Activated naive CD8-positive, alpha-beta T cell treated with anti-CD3 and anti-CD28 coated beads for 36 hours (primary cell): ENCODE measurements at places on chromosomes 6 and 20. TPM values are rescaled to one million over a fixed set of nuclear protein-coding genes. Genes with fewer than 3 reads are reported as not detected.

The KCNS1 gene
- 0.70 TPM for total RNA-seq

The ANKRD66 gene
- not detected for total RNA-seq

The PCSK2 gene
- total RNA-seq, result not detected

DNA sequence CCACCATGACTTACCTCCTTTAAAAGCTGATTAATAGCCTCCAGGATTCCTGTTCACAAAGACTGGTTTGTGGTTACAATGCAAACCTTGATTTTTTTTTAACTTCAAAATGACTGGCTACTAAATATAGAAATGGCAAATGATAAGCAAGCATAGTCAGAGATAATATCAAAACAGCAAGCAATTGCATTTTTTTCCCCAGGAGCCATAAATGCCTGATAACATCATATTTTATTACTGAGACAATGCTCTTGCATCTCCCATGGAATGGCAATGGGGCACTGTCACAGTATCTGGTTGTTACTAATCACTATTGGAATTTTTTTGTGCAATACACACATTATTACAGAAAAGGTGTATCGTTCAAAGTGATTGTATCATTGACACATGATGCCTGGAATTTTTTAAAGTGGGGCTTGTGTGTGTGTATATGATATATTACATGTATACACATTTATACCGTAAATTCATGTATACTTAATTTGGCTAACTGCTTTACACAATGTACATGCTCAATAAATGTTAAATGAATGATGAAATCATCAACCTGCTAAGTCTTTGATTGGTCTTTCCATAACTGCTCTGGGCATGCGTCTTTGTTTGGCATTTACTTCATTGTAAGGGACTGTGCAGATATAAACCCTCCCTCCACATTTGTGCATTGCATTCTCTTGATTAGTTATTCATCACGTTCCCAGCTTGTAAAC lies 980 bp upstream of the SALL4 start:
- H3K27ac ChIP-seq, result no peak overlapping the region
- H3K27me3 ChIP-seq, result peaks cover 66% of the 10 kb centered on the region
- H3K4me3 ChIP-seq, result no peak overlapping the region

DNA sequence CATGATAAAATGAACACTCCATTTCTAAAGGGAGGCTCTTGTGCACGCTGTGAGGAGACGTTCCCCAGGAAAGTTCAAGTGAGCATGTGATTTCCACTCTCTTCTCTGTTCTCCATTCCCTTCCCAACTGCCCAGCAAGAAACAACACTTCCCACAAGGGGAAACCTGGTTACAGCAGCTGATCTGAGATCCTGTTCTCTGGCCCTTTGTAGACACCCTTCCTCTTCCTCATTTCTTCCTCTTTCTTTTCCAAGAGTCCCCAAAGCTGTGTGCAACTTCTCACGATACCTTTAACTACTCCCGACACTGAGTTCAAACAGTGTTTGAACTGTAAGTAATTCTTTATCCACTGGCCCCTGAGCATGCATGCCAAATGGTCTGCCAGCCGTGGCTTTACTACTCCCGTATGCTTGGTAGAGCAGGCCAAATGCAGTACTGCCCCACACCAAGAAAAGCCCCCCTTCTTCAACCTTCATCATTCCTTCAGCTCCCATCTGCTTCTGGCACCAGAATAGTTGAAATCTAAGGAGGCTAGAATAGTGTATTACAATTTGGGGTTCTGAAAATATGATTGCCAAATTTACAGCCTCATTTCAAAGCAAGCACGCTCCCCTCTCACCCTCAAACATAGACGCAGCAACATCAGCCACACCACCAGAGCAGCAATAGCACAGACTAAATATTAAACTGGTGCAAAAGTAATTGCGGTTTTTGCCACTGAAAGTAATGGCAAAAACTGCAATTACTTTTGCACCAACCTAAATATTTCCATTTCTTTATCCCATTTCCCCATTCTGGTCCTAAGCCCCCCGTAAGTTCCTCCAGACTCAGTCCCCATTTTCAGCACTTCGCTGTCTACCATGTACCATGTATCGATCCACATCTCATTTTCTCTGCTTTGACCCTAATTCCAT lies 4.3 kb downstream of the HLA-DMB start:
- no peak overlapping the region for H3K27ac ChIP-seq
- H3K36me3 ChIP-seq, result peaks cover 1% of the 10 kb centered on the region
- H3K4me1 ChIP-seq, result peaks cover 26% of the 10 kb centered on the region
- no peak overlapping the region for H3K4me3 ChIP-seq
- H3K27me3 ChIP-seq, result no peaks in the 10 kb centered on the region
- DNase-seq, result no peak

DNA sequence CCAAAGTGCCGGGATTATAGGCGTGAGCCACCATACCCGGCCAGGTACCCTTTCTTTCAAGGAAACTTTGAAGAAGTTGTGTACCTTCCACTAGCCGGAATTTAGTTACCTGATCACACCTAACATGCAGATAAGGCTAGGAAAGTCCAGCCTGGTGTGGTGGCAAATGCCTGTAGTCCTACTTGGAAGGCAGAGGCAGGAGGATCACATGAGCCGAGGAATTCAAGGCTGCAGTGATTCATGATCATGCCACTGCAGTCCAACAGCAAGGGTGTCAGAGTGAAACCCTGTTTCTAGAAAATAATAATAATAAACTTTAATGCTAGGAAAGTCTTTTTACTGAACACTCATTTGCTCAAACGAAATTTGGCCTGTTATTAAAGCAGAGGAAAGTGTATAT lies 21.0 kb downstream of the NFYA start:
- no peaks in the 10 kb centered on the region for H3K27me3 ChIP-seq
- peaks cover 1% of the 10 kb centered on the region for H3K4me1 ChIP-seq
- peaks cover 26% of the 10 kb centered on the region for H3K36me3 ChIP-seq

GRCh38 chr6:108781419-108782100 lies 66.7 kb upstream of the ARMC2 start:
- peak overlapping the region; percentile 76 for H3K4me3 ChIP-seq
- H3K36me3 ChIP-seq, result no peaks in the 10 kb centered on the region
- no peak overlapping the region for H3K27ac ChIP-seq
- H3K4me1 ChIP-seq, result peaks cover 12% of the 10 kb centered on the region

DNA sequence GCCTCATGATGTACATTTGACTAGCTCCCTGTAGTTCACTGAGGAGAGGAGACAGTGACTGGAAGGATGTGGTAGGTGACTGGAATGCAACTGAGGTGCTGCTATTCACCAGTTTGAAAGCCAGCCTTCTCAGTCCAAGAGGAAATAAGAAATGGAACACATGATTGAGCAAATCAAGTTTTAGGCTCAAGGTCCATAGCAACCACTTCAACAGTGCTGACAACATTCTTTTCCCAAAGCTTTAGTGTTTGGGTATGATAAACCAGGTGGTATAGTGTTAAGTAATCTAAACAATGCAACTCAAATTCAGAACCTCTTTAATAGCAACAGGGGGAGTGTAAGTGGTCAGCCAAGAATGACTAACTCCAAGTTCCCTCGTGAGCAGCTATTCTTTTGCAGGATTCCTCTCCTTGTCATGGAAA lies 9.2 kb downstream of the ZHX3 start:
- H3K27ac ChIP-seq, result no peak overlapping the region
- no peak for DNase-seq
- H3K4me1 ChIP-seq, result peaks cover 13% of the 10 kb centered on the region
- H3K36me3 ChIP-seq, result peaks cover 2% of the 10 kb centered on the region
- no peak overlapping the region for H3K4me3 ChIP-seq
